ENCODE measurements at places on chromosomes 4 and X.
A peak's percentile ranks its signal among the peaks of the same experiment; 100 is the strongest.

- DNase-seq = no peak
Measured at GRCh38 chr4:55808186-55808585, 11.4 kb upstream of the EXOC1L start.

- DNase-seq = peak; percentile 20
Measured at GRCh38 chr4:74531963-74532794, 87.2 kb downstream of the AREG start.

DNA sequence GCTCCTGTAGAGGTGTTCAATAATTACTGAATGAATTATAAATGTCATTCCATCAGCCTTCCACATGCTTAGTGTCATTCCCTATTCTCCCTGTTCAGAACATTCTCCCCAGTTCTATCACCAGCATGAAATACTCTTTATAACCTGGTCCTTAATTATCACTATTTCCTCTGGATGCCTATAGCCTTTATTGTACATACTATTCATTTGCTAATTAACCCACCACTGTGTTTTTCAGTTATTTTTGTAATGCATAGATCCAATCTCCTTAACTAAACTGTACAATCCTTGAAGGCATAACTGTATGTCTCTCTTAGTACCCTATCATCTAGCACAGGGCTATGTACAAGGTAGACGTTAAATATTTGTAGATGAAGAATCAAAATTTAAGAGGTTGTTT lies 1.2 kb downstream of the ABCB7 start:
- no peak for DNase-seq

DNA sequence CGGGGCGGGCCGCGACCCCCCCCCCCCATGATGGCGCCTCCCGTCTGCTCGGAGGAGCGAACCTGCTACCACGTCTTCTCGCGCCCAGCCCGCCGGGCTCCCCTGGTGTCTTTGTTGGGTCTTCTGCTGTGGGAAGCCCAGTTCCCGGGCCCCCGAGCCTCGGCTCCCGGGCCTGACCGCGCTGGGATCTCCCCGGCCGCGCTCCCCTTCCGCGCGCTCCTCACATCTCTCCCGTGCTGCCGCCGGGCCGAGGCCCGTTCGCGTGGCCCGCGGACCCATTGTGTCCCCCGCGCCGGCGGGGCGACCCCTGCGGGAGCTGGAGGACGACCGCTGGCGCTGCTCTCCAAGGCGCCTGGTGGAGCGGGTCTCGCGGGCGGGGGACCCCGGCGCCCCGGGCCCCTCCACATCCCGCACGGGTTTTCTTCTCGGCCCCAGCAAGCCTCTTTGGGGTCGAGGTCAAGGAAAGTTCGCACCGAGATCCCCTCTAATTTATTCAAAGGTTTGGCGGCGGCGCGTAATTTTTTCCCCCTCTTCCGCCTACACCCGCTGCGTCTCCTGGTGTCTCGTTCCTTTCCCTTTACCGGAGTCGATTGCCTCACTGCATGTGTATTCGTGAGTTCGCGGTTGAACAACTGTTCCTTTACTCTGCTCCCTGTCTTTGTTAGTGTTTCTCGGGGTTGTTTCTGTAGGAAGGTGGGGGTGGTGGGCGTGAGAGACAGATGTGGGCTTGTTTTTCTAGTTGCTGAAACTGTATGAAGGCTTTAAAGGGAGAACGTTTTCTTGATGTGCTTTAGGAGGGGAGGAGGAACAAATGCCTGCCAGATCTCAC lies 770 bp downstream of the SMAD1 start:
- DNase-seq = peak; percentile 73

DNA sequence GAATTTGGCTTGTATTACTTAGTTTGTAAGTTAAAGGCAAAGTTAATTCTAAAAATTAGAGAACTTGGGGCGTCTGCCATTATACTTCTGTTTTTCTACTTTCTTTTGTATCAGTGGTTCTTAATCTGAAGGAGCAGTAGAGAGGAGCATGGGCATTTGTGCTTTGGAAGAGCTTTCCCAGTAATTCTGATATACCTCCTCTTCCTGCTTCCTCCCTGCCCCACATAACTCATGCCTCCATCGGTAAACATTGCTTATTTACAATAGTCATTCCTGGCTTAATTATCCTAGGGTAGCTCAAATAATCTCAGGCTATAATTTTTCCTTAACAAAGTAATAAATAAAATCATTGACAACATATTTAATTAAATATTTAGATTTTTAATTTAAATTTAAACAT lies 37.1 kb upstream of the SPARCL1 start:
- no peak for DNase-seq

- DNase-seq = no peak
Measured at GRCh38 chrX:136214551-136214950, 36.6 kb downstream of the MAP7D3 start.

DNA sequence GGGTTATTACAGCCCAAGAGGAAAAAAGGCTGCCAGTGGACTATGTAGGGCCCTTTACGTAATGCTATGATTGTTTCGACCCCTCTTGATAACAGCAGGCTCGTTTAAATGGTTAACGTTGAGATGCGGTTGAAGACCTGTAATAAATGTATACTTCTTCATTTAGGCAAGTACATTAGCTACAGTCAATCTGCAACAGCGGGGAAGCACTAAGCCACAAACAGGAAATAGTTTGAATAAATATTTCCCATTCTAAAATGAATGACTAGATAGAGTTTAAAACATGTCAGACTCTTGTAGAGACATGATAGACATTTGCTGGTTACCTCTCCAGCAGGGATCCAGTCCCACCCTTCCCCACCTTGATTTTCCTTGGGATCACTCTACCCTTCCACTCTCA lies 38.1 kb upstream of the STIM2 start:
- DNase-seq = peak; percentile 44

- DNase-seq = no peak
Measured at GRCh38 chr4:8331575-8331955, 62.0 kb downstream of the HTRA3 start.

DNA sequence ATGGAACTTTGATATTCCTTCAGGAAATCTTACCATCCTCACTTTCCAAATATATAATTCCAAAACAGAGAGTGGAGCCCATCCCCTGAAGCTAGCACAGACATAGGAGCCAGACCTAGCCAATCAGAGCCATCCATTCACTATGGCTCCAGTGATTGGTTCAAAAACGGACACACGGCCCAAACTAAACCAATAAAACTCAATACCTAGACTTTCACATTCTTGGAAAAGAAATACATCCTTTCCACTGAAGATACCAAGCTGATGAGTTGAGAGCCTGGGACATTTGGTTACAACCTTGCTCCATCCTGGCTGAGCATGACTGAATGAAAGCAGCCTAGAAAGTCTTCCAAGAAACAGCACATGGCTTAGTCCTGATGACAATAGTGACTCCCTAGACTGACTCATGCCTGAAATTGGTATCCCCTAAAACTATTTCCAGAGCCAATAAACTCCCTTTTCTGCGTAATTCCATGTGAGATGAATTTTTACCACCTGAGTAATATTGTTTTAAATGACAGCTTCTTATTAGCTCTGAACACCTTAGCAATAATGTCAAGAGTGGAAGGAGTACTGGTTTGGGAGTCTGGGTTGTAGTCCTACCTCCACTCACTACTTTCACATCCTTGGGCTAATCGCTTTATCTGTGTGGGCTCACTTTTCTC lies 189.6 kb upstream of the LNX1 start:
- DNase-seq = no peak

- no peak for DNase-seq
Measured at GRCh38 chrX:72243472-72243871, 4.6 kb upstream of the ERCC6L start.

DNA sequence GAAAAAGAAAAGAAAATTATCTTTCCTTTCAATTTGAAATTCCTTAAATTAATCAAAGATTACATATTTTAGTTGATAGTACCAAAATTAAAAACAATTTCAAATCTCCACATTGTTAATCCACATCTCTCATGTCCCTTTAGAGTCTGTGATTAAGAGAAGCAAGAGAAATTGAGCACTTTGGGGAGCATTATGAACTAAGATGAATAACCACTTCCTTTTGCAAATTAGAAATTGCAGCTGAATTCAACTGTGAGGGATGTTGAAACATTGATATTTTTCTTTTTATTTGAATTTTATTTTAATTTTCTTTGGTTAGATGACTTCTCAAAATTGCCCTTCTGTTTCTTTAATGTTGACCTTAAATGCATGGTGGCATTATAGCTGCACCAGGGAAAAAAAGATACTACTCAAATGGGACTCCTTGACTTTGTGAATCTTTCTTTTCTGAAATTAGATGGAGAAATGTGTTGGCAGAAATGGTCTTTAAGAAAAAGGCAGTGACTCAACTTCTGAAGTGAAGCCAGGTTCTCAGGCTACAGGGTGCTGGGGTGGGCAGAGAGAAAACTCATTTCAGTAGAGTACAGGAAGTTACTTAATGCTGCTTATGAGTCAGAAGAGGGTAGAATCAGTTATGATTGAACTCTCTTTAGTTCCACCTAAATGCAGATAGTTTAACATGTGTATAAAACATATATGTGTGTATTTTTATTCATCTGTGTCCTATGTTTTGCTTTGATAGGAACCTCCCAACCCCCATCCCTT lies 92.0 kb upstream of the TNIP3 start:
- DNase-seq = peak; percentile 71

DNA sequence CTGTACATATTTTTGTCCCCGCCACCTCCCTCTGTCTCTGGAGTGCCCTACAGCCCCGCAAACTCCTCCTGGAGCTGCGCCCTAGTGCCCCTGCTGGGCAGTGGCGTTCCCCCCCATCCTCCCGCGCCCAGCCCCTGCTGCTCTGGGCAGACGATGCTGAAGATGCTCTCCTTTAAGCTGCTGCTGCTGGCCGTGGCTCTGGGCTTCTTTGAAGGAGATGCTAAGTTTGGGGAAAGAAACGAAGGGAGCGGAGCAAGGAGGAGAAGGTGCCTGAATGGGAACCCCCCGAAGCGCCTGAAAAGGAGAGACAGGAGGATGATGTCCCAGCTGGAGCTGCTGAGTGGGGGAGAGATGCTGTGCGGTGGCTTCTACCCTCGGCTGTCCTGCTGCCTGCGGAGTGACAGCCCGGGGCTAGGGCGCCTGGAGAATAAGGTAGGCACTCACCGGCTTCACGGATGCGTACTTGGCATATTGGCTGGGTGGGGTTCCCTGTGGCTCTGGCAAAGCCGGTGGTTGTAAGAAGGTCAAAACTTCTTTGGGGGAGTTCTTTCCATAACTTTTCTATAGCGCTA lies 653 bp downstream of the HHIP start:
- peak; percentile 32 for DNase-seq

DNA sequence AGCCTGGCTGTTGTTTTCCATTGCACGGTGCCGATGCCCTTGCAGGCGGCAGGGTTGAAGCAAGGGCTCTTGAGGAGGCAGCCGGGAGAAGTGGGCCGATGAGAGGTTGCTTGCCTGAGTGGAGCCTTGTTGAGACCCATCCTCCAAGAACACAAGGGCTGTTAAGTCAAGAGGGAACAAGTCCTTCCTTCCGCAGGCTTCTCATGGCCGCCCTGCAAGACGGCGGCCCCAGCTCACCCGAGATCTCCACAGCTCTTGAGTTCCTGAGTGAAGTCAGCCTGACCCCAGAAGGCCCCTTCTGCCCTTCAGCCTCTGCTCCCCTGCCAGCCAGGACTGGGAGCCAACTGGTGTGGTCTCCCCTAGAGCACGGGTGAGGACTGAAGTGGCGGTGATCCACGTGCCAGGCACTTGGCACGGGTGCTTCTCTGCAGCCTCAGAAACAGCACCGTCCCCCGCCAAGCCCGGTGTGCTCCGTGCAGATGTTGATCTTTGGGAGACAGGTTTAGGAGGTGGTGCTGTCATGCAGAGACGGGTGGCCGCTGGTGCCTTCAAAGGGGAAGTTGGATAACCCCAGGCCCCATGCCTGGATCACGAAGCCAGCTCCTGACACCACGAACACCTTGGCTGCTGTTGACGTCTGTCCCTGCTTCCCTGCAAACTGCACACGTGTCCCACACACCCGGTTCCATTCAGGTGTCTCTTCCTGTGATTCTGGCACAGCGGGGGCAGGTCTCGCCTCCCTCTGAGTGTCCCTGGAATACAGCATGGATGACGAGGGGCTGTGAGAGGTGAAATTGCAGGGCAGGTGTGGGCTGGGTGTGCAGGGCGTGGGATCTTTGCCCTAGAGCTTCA lies 164.4 kb upstream of the PSAPL1 start:
- DNase-seq = no peak

DNA sequence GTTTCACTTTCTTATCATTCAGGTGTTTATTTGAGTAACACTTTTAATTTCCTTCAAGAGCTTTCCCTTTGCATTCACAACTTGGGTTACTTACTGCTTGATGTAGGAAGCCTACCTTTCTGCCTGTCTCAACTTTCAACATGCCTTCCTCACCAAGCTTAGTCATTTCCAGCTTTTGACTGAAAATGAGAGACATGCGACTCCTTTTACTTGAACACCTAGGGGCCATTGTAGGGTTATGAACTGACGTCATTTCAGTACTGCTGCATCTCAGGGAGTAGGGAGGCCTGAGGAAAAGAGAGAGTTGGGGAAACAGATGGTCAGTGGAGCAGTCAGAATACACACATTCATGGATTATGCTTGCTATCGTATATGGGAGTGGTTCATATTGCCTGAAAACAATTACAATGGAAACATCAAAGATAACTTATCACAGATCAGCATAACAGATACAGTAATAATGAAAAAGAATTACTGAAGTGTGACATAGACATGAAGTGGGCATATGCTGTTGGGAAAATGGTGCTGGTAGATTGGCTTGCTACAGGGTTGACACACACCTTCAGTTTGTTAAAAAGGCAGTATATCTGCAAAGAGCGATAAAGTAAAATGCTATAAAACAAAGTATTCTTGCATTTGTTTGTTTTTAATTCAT lies 25.7 kb downstream of the USP53 start:
- peak; percentile 38 for DNase-seq

- DNase-seq = no peak
Measured at GRCh38 chr4:8725845-8726244, 133.3 kb downstream of the CPZ start.

DNA sequence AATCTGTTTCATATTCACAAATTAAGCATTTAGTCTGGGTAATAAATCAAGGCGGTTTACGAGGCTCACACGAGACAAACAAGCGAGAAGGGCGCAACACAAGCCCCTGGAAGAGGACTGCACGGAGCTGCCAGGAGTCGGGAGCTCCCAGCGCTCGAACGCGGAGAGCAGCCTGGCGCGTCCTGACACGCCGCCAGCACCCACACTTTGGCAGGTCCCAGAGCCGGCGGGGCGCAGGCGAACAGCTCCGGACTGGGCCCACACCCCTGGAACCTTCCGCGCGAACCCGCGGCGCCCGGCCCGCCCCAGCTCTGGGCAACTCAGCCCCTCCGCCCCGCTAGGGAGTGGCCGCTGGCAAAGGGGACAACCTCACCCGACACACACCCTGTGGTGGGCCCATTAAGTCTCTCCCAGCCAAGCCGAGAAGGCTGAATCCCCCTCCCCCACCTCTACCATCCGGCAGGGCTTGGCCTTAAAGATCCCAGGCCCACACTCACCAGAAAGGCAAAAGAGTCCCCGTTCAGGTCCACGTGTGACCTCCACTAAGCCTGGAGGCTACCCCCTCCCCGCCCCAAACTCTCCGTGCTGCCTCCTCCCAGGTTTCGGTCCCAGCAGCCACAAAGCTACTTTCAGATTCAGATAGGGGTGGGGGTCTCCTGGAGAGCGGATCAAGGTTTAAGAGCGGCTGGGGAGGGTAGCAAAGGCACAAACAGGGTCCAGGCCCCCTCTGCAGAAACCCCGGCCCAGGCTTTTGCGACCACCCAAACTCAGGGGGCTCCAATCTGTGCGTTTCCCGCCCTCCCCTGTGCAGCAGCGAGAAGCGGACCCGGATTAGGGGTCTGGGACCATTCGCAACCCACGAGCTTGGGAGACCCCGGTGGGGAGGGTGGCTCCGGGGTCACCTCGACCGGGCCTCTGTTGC lies 47.5 kb upstream of the BCOR start:
- peak; percentile 27 for DNase-seq

Data from GM20000 (cell line).